ENCODE measurements at places on chromosomes 3 and 15.

- no peak for DNase-seq
Observed at GRCh38 chr3:189625071-189625470, 6.1 kb upstream of the TP63 start.

DNA sequence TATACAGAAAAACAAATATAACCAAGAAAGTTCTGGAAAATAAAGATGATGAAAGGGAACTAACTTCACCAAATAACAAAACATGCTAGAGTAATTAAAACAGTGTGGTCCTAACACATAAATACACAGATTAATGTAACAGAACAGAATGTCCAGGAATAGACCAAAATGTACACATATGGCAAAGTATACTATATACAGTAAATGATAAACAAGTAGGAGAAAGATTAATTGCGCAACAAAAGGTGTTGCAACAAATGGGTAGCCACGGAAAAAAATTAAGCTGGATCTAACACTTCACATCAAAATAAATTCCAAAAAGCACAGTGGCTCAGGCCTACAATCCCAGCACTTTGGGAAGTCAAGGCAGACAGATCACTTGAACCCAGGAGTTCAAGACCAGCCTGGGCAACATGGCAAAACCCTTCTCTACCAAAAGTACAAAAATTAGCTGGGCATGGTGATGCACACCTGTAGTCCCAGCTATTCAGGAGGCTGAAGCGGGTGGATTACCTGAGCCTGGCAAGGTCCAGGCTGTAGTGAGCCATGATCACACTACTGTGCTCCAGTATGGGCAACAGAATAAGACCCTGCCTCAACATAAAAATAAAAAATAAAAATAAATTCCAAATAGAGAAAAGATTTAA is 19.8 kb downstream of the SCAP start:
- DNase-seq: no peak

DNA sequence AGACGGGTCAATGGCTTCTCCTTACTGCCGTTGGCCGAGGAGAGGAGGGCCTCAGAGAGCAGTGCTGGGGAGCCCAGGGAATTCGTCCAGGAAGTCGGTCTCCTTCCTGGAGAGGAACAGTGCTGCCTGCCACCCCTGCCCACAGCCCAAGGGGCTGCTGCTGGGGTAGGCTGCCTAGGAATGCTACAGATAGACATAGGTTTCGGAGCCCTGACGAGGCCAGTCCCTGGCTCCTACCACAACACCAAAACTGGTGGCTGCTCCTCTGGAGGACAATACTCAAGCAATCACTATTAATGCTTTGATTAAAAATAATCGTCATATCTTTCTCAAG is 30.5 kb downstream of the ANP32A start:
- no peak for DNase-seq

- DNase-seq: no peak
Observed at GRCh38 chr3:50418850-50419249, 59.5 kb upstream of the TMEM115 start.

Measured in CD4-positive, alpha-beta T cell treated with Interleukin-10 for 1 hour (primary cell).